Spinal cord (tissue), 10 donors: ENCODE measurements at places on chromosomes 12 and 14. TPM values are rescaled to one million over a fixed set of nuclear protein-coding genes. Genes with fewer than 3 reads are reported as not detected.
A peak's percentile ranks its signal among the peaks of the same experiment; 100 is the strongest.

Gene PZP
- 0.13 TPM for polyA plus RNA-seq

Gene KRT3
- not detected for polyA plus RNA-seq

Gene TMTC1
- 28.1 TPM for polyA plus RNA-seq

GRCh38 chr12:53221203-53222080, 10.6 kb downstream of the RARG start:
- DNase-seq: peak; percentile 60

GRCh38 chr14:105267820-105268548, 19.7 kb downstream of the BTBD6 start:
- no peak for DNase-seq

- peak; percentile 63 for DNase-seq
Observed at GRCh38 chr14:75427482-75428229, at the start of gene JDP2. Gene JDP2, plus strand, starts transcription at chr14:75428022. Its CDS starts 9,899 bp downstream, at chr14:75437921.

DNA sequence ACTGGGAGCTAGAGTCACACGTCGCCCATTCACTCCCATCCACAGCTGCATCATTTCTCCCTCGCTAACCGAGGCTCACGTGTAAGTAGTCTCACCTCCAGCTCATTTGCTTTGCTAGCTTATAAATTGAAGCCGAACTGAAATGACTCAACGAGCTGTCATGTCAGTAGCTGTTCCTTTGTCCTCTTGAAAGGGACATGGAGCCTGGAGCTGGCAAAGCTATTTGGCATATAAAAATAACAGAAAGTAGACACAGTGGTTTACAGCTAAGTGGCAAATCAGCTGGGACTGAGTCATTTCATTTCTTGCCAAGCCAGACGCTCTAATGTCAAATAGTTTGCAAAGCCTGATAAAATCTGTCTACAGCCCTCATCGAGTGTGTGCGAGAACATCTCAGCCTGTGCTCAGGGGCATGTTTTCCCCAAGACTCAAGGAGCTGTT, 114.4 kb upstream of the TMEM233 start:
- DNase-seq: peak; percentile 31

- no peak for DNase-seq
Observed at GRCh38 chr12:71071536-71072097, 86.2 kb downstream of the TSPAN8 start.

DNA sequence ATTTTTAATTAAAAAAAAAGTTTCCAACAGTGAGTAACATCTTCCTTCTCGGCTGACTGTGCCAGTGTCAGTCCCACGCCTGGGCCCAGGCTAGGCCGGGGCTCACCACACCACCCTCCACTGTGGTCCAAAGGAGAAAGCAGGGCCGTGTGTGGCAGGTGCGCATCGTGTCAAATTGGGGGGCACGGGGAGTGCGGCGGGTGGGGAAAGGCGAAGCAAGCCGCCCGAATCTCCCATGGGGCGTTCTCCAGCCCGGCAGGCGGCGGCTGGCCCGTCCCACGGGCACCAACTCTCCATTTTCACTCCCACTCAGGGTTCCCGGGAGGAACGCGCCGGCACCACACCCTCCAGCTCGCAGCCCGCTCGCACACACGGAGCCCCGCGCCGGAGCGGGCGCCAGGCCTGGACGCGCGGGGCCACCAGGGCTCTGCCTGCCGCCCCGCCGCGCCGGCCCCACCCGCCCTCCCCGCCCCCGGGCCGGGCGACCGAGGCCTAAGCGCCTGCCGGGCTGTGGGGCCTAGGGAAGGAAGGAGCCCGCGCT, 604 bp downstream of the EEA1 start:
- peak; percentile 12 for DNase-seq

- DNase-seq: peak; percentile 87
Observed at GRCh38 chr12:112108202-112109079, at the start of gene NAA25. Gene NAA25, minus strand, starts transcription at chr12:112108783. Its CDS starts 10 bp downstream, at chr12:112108773.
